Karpas-422 (cell line): ENCODE measurements at places on chromosomes 1 and 21.

DNA sequence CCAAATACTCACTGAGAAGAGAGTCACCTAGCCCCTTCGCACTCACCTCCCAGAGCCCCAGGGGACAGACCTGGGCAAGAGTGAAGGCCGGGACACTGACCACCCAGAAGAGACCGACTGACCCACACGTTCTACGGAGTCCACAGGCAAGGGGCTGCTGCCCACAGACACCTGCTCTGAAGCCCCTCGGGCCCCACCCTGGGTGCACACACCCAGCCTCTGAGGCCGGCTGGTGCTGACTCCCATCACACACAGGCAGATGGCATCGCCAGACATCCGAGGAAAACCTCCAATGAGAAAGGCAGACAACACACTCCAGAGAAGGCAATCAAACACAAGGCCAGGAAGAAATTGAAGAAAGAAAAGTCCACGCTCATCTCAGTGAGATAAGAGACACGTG lies 22.1 kb downstream of the WDR4 start:
- no peak for DNase-seq

DNA sequence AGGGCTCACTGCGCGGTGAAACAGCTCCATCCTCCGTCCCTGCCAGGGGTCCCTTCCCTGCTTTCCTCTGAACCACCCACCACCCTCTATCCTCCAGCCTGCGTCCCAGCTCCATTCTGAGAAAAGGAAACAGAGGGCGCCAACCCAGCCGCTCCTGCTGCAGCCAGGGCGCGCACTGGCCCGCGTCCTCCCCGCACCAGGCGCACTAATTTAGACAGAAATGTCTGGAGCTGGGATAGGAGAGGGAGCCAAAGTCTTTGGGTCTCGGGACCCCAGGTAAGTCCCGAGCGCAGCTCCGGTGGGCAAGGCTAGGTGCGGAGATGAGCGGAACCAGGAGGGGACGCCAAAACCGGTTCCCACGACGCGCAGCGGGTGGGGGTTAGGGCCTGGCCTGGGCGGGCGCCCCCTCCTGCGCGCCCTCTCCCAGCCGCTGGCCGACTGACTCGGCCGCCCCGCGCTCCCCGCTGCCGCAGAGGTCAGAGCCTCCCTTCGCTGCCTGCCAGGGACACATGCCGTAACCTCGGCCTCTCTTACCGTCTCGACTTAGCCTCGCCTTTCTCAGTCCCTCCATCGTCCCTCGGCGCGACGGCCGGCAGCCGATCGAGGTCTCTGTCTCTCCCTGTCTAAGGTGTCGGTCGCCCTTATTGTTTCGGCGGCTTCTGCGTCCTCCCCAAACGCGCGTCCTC lies 2.0 kb downstream of the CAMK2N1 start:
- no peak for DNase-seq

GRCh38 chr1:34286511-34286910 lies 109.8 kb downstream of the C1orf94 start:
- DNase-seq: no peak

- no peak for DNase-seq
Measured at GRCh38 chr1:244010191-244010590, 40.9 kb upstream of the ZBTB18 start.

DNA sequence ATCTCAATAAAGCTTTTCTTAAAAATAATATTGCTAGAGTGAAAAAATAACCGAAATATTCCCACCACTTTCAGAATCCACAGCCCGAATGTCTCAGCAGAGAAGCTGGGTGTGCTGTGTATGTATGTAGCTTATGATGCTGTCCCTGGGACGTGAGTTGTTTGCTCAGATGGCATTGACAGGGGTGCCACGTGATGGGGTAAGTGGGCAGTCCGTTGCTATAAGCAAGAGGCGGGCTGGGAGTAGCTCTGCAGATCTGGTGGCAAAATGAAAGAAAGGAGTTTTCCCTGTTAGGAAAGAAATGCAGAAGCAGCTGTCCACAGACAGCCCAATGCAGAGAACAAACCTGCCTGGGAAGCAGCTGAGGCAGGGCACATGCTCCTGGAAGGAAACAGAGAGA lies 3.8 kb upstream of the FAM20B start:
- no peak for DNase-seq

DNA sequence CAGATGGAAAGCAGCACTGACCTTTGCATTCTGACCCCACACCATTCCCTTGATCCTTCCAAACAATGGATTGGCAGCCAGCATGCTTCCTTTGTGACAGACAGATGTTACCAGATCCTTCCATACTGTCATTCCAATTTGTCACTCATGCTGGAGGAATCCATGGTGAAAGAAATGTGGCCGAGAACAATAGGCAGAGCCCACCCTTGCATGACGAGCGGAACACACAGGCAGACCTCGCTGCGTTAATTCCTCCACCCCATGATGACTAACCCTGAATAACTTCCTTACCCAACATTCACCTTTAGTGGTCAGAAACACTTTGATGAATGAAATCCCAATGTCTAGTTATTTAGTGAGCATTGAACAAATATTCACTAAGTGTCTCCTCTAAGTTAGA lies 45.1 kb downstream of the PDPN start:
- DNase-seq: no peak
